Cardiac septum (tissue), 1 donor: ENCODE measurements at places on chromosomes 1 and 21. TPM values are rescaled to one million over a fixed set of nuclear protein-coding genes. Genes with fewer than 3 reads are reported as not detected.

DNA sequence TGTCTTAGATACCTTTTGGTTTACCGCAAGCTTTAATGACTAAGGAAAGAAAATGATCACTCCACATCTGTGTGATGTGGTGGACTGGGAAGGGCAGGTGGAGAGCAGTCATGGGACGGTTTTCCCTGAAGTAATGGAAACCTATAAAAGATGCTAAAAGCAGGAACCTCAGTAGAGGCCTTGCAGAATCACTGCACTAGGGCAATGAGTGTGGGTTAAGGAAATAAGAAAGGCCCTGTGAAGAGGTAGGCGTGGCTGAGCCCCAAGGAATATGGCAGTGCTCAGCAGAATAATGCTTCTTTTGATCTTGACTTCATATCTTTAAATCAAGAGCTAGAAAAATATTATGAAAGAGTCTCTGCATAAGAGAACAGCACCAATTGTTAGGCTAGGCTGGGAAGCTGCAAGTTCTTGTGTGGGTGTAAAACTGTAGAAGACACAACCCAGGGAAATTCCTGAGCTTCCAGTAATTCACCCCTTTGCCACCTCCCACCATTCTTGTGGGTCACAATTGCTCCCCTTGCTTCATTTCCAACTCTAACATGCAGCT lies 49.9 kb downstream of the CLCA4 start:
- DNase-seq, result no peak

DNA sequence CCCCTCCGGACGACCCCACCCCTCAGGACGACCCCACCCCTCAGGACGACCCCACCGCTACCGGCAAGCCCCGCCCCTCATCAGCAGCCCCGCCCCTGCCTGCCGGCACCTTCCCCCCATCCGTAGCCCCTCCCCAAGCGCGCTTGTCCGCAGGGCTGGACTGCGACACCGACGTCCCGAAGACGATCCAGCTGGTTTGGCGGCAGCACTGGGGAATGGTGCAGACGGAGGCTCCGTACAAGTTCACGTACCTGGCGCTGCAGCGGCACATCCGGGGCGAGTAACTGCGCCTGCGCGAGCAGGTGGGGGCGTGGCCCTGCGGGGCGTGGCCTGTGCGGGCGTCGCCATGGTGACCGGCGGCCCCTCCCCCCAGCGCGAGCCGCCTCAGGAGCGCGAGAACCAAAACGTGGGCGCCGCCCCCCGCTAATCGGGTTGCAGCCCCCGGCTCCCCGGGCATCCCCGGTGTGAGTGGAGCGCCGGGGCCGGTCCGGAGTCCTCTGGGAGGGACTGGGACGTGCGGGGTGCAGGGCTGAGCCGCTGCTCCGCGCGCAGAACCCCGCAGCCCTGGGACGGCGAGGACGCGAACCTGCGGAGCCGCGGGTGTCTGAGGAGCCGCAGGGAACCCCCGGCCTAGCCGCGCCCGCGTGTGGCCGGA lies 4.9 kb downstream of the RNF223 start:
- DNase-seq, result peak; percentile 84

DNA sequence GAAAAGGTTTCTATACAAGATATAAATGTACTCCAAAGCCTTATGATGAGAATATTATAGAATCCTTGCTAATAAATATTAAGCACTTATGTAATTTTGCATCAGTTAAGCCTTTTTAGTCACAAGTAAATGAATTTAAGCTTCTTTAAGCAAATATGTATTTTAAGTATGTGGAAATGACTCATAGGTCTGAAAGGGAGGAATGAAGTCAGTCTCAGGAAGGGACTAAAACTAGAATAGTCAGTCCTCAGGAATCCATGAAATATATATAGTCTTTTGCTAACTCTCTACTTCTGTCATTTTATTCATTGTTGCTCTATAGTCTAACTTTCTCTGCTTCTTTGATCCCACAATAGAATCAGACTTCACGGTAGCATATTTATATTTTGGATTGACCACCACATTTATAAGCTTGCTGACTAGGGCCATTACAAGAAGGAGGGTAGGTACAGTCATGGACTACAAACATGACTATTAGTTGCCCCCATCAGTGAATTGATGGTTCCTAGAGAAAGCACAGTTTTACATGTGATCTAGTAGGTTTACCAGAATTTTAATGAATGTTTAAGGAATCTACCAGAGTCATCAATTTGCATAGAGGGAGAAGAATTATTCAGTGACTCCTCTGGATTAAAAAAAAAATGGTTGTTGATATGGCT lies 20.2 kb upstream of the RABGGTB start:
- no peak for DNase-seq

GRCh38 chr21:32459972-32460371 lies 47.5 kb downstream of the EVA1C start:
- DNase-seq, result no peak

GRCh38 chr1:221727146-221728036 lies 14.5 kb downstream of the DUSP10 start:
- DNase-seq, result no peak

DNA sequence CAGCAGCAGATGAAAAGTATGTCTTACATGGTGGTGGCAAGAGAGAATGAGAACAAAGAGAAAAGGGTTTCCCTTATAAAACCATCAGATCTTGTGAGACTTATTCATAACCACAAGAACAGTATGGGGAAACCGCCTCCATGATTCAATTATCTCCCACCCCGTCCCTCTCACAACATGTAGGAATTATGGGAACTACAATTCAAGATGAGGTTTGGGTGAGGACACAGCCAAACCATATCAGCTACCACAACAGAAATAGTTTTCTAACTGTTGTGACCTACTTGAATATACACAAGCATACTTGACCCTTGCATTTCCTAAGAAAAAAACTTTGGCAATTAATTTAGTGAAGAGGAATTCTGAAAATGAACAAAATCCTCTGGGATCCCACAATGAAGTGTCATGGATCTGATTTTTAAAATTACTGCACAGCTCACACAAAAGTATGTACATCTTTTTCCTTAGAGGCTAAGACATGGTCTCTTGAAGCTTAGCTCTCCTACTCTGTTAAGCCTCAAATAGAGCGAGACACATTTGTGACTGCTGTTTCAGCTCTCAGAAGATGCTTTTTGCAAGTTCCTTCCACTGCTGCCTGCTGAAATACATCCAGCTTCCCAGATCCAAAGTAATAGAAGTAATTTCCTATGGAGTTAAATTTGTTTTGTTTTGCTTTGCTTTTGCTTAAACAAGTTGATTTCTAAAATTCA lies 265.8 kb downstream of the DPYD start:
- no peak for DNase-seq

GRCh38 chr1:194952171-194952570 lies 1656.1 kb downstream of the KCNT2 start:
- DNase-seq, result no peak

DNA sequence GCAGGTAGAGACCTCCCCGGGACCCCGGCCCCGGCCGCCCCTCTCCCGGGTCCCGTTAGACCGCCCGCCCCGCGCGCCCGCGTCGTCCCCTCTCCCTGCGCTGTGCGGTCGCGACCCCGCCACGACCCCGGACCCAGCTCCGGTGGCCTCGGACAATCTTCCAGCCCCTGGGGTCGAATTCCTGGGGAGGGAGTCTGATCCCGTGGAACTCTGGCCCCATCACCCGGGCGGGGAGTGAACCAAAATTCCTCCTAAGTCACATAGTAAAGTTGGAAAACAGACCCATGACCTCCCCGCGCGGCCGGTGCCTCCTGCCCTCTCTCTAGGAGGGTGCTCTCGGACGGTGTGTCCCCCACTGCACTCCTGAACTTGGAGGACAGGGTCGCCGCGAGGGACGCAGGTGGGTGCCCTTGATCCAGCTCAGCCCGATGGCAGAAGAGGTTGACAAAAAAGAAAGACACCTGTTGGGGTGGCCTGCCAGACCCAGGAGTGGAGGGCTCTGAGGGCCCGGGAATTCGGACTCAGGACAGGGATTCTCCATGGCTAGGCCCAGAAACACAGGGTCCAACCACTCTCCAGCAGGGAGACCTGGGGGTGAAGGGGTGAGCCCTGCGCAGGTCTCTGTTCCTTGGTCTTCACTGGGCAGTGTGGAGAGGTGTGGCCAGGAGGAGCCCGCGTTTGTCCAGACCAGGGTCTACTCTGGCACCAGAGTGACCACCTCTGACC lies 451 bp downstream of the ADAMTSL4 start:
- DNase-seq, result no peak

DNA sequence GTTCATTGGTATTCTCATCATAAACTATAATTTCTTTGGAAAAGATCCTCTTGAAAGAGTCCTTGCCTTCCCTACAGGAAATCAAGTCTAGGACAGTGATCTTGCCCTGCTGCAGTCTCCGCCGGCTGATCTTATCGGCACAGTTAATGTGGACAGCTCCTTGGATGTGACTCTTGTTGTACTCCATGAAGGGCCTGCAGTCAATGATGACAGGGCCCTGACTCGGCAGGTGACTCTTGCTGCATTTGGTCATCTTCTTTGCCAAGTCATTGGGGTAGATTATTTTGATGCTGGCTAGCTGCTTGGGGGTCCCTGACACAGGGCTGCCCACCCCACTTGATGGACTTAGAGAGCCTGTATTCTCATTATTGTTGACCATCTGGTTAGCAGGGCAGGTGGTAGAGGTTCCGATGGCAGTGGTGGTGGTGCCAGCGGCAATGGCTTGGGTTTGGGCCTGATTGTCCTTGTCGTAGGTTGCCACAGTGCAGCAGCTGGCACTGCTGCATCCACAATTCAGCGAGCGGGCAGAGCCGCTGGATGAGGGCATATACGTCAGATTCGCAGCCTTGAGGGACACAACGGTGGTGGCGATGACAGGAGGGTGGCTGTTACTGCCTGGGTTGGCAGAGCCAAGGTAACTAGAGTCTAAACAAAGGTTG lies 2.7 kb downstream of the DUSP10 start:
- no peak for DNase-seq

- no peak for DNase-seq
Measured at GRCh38 chr1:19478322-19478721, 7.0 kb downstream of the CAPZB start.

DNA sequence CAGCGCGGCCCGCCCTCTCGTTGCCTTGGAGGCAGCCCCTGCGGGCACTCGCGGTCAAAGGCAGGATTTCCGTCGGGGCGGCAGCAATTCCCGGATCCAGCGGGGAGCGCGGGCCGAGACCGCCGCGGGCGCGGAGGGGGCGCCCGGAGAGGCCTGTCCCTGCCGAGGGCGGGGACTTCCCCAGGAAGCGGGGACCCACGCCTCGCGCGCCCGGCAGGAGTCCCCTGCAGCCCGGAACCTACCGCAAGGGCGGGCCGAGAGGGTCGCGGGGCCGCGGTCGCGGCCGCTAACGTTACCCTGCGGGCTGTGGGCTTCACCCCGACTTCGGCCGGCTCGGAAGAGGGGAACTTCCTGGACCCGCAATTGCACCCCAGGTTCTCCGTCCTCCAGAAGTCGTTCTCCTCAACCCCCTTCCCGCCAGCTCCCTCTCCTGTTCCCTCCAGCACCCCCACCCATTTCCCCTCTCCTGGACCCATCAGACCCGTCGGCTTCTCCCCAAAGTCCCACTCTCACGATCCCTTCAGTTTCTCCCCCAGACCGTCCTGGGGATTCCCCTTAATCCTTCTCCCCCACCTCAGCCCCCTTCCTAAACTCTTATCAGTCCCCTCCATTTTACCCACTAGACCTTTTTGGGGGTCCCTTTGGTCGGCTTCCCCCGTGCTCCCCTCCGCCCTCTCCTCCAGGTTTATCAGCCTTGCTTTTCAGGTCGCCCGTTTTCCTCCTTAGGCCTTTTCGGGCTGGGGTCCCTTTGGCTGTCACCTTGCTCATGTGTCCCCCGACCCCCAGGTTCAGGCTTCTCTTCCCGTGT lies 604 bp downstream of the FGR start:
- peak; percentile 89 for DNase-seq

- DNase-seq, result no peak
Measured at GRCh38 chr1:185517808-185518419, 200.9 kb upstream of the IVNS1ABP start.

- DNase-seq, result no peak
Measured at GRCh38 chr21:26715878-26716506, 129.2 kb downstream of the ADAMTS1 start.

DNA sequence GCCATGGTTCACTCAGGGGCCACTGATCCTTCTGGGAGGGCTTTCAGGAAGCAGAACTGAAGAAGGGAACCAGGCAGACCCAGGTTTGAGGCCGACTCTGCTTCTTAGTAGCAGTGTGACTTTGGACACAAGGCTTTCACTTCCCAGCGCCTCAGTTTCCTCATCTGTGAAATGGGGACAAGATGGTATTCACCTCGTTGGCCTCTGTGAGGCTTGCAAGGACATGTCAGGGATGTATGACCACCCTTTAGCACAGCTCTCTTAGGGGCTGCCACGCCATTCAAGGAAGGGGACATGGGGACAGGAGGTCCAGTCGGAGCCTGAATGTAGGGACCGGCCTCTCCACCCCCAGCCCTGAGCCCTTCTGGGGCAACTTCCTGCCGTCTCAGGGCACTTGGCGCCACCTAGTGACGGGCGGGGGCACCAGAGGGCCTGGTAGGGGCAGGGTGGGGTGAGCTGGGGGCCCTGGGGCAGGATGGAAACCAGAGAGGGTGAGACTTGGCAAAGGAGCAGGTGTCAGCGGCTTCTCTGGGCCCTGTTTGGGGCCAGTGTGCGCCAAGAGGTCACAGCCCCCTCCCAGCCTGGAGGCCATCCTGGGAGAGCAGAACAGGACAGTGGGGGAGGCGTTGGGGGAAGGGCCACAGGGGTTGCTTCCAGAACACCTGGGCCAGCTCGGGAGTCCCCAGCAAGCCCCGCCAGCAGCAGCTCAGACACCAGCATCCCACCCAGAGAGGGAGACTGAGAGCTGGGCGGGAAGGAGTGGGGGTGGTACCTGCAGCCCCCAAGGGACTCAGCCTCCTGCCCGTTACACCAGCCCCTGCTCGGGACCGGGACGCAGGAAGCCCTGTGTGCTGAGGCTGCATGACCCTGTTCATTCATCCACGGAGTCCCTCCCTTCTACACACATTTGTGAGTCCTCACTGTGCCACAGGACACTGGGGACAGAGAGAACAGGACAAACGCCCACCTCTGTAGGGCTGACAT lies 102.5 kb upstream of the TARDBP start:
- no peak for DNase-seq

- DNase-seq, result peak; percentile 81
Measured at GRCh38 chr1:32014199-32014947, 705 bp downstream of the KHDRBS1 start.

DNA sequence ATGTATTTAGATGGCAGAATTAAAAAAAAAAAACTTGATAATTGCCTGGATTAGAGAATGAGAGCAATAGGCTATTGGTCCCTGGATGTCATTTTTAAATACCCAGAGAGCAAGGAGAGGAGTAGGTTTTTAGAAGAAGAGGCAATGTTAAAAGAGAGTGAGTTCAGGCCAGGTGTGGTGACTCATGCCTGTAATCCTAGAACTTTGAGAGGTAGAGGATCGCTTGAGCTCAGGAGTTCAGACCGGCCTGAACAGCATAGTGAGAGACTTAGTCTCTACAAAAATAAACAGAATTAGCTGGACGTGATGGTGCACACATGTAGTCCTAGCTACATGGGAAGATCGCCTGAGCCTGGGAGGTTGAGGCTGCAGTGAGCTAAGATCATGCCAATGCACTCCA lies 15.9 kb upstream of the MUTYH start:
- no peak for DNase-seq

- no peak for DNase-seq
Measured at GRCh38 chr1:245790441-245790840, 635.7 kb downstream of the KIF26B start.

The CLCA4 gene
- 0.13 TPM for total RNA-seq

The HLX gene
- total RNA-seq, result 8.1 TPM

The CNN3 gene
- 106 TPM for total RNA-seq

The GBP1 gene
- total RNA-seq, result 6.2 TPM

The ADAMTS5 gene
- total RNA-seq, result 4.0 TPM

The APOBEC4 gene
- total RNA-seq, result not detected

The CLCNKA gene
- 1.2 TPM for total RNA-seq

The CRNN gene
- not detected for total RNA-seq

The B4GALT3 gene
- total RNA-seq, result 22.2 TPM

The SYCP1 gene
- total RNA-seq, result not detected

The GPATCH4 gene
- 15.5 TPM for total RNA-seq

The WASF2 gene
- 59.3 TPM for total RNA-seq

The EMC1 gene
- total RNA-seq, result 28.6 TPM

The ASPM gene
- total RNA-seq, result 0.57 TPM
